ENCODE measurements at places on chromosomes 2 and 18.
A peak's percentile ranks its signal among the peaks of the same experiment; 100 is the strongest.

DNA sequence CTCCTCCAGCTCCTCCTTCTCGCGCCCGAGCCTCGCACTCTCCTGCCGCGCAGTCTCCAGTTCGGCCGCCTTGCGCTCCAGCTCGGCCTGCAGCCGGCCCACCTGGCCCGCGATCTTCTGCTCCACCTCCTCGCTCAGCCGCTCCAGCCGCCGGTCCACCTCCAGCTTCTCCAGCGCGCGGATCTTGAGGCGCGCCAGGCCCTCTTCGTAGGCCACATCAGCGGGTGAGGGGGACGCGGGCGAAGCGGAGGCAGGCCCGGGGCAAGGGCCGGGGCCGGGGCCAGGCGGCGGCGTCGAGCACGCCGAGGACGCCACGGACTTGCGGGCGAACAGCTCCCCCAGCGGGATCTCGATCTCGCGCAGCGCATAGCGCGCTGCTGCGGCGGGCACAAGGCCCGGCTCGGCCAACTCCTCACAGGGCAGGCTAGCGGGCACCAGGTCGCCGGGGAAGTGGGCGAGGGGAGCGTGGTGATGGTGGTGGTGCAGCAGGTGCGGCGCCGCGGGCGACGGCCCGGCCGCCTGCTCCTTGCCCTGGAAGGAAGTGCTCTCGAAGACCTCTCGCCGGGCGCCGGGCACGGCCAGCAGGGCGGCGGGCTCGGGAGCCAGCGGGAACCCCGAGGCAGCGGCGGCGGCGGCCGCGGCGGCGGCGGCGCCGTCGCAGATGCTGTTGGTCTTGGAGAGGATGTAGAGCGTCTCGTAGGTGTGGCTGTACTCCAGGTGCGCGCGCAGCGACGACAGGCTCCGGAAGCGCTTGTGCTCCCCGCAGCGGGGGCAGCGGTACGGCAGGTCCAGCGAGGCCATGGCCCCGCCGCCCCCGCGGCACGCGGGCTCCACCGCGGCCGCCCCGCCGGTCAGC lies 15.2 kb downstream of the FBXO41 start:
- DNase-seq, result peak; percentile 53

GRCh38 chr18:54926593-54927325 lies 32.5 kb downstream of the CCDC68 start:
- no peak for DNase-seq

- no peak for DNase-seq
These were observed 1135.1 kb upstream of the CHAC2 start for GRCh38 chr2:52632543-52632942.

GRCh38 chr2:69248232-69248631 lies 138.8 kb downstream of the GFPT1 start:
- DNase-seq, result no peak

DNA sequence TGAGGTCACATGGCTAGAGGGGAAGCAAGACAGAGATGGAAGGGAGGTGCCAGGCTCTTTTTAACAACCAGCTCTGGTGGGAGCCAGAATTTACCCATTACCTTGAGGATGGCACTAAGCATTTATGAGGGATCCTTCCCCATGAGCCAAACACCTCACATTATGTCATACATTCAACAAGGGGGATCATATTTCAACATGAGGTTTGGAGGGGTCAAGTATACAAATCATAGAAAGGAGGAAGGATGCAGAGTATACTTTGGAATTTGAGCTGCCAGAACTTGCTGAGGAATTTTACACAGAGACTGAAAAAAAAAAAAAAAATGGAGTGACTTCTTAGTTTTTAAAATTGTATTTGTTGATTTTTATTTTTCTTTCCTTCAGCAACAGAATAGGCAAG lies 891.4 kb downstream of the CCDC85A start:
- no peak for DNase-seq

- no peak for DNase-seq
These were observed 5.7 kb downstream of the SCN3A start for GRCh38 chr2:165198181-165198580.

- no peak for DNase-seq
These were observed 649.2 kb downstream of the ZEB2 start for GRCh38 chr2:143870696-143871095.

DNA sequence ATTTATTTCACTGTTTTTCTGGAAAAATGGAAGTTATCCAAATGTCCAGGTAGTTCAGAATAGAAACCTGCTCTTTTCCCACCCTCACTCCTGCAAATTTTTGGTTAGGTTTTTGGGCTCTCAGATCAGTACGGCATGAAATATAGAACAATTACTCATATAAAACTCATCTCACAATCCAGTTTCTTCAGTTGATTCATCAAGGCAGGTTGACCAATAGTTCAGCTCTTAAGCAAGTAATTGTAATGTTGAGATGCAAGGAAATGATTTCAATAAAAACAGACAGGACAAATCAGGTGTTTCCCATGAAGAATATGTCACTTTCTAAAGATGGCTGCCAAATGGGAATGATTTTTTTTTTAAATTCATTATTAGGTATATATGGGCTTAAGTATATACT lies 2.0 kb downstream of the RAB27B start:
- DNase-seq, result no peak

DNA sequence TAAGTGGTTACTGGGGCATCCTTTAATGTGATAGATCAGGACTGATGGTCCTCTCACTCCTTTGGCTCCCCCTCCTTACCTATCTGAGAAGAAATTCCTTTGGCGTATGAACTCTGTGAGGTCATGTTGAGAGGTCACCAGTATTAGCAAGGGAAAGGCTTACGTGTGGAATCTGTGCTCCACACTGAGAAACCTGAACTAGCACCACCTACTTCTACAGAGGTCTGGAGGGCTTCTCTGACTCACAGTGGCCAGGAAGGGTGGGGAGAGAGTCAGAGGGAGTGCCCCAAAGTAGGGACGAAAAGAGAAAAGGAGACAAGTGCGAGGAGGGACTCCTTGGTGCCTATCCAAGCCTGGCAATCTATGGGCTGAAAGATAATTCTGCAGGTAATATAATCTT lies 348.6 kb downstream of the TNS1 start:
- no peak for DNase-seq

- no peak for DNase-seq
These were observed 42.4 kb upstream of the FIGN start for GRCh38 chr2:163778045-163778781.

DNA sequence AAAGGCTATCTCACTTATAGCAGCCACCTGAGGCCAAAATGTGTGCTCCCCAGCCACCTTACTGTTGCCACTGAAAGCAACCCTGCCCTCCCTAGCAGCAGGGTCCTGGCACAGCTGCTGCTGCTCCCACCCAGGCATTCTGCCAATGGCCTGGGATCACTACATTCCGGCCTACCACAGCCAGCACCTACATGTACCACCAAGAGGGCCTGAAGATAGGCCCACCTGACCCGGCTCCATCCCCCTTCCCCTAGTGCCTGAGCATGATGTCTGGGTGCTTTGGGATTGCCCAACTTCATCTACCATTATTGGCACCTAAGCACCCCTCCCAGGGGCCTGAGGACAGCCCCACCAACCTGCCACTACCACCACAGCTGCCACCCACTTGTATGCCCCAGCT lies 34.6 kb upstream of the PAX3 start:
- DNase-seq, result no peak

- DNase-seq, result no peak
These were observed 59.2 kb downstream of the DOCK10 start for GRCh38 chr2:224982910-224983711.

DNA sequence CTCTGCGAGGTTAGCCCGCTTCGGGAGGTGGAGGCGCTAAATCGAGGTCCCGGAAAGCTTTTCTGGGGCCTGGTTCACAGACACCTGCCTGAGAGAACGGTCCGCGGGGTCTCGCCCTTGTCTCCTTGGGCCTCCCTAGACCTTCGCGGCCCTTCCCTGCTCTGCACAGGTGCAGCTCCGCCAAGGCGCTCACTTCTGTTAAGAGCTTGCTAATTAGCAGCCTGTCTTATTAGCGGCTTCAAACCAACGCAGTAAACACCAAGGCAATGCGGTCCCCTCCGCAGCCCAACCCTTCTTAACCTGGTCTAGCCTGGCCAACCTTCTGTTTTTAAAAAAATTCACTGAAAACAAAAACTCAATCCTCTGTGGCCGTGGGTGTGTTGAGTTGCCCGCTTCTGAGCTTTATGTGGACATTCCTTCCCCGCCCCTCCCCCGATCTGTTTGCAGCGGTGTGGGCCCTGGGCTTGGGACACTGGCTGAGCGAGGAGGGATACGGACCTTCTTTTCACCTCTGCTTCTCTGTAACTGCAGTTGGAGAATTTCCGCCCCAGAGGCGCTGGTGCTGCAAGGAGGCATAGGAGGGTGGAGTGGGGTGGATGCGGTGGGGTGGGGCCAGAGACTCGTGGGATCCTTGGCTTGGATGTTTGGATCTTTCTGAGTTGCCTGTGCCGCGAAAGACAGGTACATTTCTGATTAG lies 3.4 kb upstream of the HOXD4 start:
- DNase-seq, result no peak

DNA sequence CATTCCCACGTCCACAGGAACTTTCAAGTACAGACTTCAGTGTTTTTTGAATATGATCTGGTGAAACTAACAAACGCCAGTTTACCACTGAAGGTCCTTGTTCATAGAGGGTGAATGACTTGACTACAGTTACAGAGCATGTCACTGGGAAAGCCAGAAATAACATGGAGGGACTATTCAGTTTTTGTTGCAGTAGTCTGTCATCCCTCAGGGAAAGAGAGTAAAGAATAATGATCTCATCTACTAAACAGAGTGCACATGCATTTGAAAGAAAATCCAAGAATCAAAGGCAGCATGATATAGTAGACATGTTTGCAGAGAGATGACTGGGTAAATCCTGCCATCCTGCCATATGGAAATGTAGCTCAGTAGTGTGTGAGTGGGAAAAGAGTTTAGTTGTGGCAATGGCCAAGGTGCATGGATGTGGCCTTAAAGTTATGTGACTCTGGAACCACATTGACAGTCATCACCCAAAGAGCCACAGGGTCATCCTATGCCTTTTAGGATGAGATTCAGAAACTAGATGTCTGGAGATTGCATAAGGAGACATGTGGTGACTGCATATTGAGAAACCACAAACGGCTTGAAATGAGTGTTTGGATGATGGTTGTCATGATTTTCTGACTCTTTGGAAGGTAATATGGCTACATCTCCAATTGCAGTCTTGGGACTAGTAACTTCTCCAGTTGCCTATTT lies 125.3 kb upstream of the ZEB2 start:
- DNase-seq, result no peak

- no peak for DNase-seq
These were observed 33.0 kb downstream of the CTIF start for GRCh38 chr18:48571639-48572384.

DNA sequence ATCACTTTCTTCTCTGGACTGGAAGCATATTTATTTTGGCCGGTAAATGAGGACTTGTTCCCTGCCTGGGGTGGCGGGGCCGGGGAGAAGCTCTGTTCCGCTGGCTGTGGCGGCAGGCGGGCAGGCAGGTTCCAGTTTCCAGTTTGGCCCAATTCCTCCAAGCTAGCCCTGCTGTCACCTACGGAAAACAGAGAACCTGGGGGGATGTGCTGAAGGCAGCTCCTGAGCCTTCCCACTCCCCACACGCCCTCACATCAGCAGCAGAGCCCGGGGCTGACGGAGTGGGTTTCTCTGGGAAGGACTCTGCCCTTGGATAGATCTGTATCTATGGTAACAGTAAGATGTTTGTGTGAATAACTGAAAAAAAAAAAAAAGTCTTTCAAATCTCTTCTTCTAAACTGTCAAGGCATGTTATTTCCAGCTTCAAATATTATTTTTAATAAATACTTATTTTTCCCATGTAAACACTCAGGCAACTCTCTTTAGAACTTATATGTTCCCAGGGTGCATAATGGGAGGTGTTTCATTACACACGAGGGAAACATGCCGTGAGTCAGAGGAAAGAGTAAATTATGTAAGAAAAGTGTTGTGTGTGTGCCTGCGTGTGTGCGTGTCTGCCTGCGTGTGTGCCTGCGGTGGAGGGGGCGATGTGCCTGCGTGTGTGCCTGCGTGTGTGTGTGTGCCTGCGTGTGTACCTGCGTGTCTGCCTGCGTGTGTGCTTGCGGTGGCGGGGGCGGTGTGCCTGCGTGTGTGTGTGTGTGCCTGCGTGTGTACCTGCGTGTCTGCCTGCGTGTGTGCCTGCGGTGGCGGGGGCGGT lies 116.1 kb upstream of the ZNF516 start:
- no peak for DNase-seq

DNA sequence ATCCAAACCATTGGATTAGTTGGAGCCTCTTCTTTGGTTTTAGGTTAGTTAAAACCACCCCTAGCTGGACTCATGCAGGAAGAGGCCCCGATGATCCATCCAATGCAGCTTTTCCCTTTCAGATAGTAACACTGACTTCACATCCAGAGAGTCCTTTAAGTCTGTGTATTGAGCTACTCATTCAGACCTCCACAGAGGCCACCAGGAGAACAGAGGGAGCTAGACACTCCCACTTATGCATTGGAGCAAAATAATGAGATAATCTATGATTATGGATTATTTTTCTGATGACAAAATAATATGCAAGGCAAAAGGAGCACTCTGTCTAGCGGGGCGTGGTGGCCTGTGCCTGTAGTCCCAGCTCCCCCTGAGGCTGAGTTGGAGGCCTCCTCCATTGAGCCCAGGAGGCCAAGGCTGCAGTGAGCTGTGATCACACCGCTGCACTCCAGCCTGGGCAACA lies 1.6 kb upstream of the ROCK2 start:
- no peak for DNase-seq

DNA sequence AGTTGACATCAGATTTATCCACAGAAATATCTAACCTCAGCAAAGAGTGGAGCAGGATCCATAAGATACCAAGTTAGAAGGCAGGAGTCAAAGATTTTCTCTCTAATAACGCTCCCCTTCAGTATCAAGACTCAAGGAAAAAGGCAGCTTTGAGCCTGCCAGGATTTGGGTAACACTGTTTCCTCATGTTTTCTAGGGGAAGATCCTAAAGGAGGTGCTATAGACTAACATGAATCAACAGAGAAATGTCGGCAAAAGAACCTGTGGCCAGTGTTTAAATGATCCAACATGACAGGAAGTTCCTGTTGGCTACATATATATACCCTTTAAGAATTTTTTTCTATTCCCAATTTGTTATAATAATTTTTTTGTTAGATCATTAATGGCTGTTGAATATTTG lies 402.3 kb downstream of the TGIF1 start:
- DNase-seq, result no peak

GRCh38 chr2:157420771-157421323 lies 23.0 kb downstream of the CYTIP start:
- DNase-seq, result no peak

DNA sequence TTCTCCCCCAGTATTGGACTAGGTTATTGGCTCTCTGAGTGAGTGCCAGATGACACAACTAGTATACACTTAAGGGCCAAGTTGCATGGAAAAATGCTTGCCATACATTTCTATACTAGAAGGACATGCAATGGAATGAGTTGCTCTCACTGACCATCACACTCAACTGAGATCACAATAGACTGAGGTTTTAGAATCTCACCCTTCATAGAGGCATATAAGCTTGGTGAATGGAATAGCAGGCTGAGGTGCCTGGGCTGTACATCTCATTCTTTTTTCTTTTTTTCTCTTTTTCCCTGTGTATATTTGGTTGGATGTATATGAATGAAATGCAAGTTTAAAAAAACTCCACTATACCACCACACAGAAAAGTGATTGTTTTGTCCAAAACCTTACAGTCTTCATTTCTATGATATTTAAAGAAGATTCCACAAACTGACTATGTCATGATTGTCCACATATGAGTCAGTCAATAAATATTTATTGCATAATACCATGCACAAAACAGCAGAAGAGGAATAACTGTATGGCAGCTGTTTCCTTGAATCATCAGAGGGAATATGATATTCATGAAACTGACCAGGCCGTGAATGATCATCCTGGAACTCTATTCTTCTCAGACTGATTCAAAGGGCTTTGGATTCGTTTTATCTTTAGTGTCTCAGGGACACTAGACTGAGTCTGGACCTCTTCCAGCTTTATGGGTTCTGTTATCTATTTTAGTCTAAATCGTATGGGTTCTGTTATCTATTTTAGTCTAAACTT lies 122.6 kb upstream of the STK17B start:
- no peak for DNase-seq

- peak; percentile 20 for DNase-seq
These were observed at the start of gene SOCS6 for GRCh38 chr18:70288851-70289328. Gene SOCS6, plus strand, starts transcription at chr18:70289045. Its CDS starts 35,624 bp downstream, at chr18:70324669.
